Tibial nerve (tissue), 4 donors: ENCODE measurements at places on chromosomes 2 and 18. TPM values are rescaled to one million over a fixed set of nuclear protein-coding genes. Genes with fewer than 3 reads are reported as not detected.

DNA sequence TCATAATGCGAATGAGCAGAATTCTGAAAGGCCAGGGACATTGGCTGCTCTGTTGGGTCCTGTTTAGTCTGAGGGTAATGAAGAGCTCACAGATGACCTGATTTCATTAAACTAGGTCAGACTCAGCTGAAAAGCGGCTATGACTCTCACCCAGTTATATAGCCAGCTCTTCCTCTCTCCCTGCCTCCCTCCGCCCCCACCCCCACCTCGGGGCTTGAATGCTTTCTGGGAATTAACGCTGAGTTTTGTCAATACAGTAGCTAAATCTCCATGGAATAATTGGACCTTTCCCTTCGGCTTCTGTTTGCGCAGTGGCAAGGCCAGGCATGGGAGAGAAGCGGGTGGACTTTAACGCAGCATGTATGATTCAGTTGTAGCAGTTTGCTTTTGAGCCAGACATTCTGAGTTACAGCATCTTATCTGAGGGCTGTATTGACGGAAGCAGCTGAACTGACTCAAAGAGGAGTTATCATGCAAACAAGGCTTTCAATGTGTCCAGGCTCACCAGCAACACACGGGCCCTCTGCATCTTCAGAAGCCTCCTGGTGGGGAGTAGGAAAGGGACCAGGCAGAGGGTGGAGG lies 110.6 kb downstream of the MYCN start:
- H3K4me1 ChIP-seq: no peaks in the 10 kb centered on the region
- H3K27ac ChIP-seq: no peak overlapping the region
- no peak overlapping the region for H3K4me3 ChIP-seq
- H3K36me3 ChIP-seq: no peaks in the 10 kb centered on the region

DNA sequence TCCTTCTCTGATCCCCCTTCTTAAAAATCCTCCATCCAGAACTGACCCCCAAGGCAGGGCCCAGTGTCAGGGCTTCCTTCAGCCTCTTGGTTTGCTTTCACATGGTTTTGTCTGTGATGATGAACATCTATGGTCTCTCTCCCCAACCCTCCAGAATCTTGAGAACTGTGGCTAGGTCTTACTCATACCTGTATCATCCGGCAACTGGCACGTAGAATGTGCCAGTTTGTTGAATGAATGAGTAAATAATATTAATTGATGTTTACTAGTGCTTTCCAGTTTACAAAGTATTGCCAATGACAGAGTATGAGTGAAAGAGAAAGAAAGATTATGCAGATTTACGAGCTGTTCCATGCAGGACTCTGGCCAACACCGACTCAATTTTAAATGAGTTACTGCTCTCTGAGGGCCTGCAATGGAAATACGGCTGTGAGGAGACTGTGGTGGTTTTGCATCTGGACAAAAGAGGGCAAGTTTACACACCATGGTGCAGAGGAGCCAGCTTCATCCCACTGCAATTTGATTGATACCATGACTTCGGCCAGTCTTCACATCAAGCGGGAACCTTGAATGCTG lies 29.9 kb upstream of the TRIB2 start:
- no peak overlapping the region for H3K4me3 ChIP-seq
- H3K27me3 ChIP-seq: no peaks in the 10 kb centered on the region
- H3K36me3 ChIP-seq: no peaks in the 10 kb centered on the region
- H3K27ac ChIP-seq: no peak overlapping the region

DNA sequence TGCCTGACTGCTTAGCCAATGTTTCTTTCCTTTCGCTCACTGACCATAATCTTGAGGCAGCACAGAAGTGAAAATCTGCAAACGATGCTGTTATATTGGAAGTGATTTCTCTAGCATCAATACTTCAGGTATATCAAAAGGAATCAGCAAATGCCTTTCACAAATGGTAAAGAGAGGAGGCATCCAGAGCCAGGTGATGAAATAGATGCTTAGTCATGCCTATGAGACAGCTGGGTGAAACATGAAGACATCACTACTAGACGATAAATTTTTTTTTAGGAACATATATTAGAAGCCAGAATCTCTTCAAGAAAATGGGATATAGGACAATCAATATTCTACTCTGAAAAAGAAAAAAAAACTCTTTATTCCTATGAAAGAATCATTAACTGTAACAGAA lies 249.2 kb upstream of the SLC39A10 start:
- no peak for DNase-seq
- no peaks in the 10 kb centered on the region for H3K4me1 ChIP-seq
- H3K27me3 ChIP-seq: no peaks in the 10 kb centered on the region
- no peaks in the 10 kb centered on the region for H3K36me3 ChIP-seq
- no peak overlapping the region for H3K4me3 ChIP-seq

DNA sequence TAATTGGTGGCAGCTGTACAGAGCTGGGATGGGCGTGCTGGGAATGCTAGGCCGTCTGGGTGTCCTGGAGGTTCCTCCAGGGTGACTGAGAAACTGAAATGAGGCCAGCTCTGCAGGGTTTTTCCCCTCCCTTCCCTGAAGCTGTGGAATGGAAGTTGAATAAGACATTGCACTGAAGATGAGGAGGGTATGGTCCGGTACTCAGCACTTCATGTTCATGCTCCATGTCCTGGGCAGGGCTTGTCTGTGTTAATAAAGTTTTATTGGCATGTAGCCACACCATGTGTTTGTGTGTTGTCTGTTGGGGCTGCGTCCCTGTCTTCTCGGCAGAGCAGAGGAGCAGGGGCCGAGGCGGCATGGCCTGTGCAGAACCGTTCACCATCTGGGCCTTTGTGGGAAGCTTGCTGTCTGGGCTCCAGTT lies 154.0 kb downstream of the LDLRAD4 start:
- no peaks in the 10 kb centered on the region for H3K36me3 ChIP-seq
- no peak overlapping the region for H3K27ac ChIP-seq
- peaks cover 19% of the 10 kb centered on the region for H3K4me1 ChIP-seq
- DNase-seq: no peak

DNA sequence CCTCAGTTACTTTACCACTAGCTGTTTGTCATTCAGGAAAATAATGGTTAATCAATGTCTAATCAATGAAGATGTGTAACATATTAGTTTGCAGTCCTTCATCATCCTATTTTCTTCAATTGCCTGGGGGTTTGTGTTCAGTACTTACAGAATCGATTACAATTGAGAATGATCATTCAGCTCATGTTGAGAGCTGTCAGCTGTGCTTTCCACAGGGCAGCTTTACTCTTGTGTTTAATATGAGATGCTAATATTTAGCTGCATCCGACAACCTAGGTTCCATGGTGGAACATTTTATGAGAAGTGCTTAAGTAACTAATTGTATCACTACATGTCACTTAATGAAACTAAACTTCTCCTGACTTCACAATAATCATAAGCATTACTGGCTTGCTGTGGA lies 191.9 kb downstream of the GRB14 start:
- no peaks in the 10 kb centered on the region for H3K36me3 ChIP-seq
- no peak overlapping the region for H3K4me3 ChIP-seq
- no peaks in the 10 kb centered on the region for H3K27me3 ChIP-seq
- no peak for DNase-seq
- peak overlapping the region; percentile 26 for H3K27ac ChIP-seq

- no peak overlapping the region for H3K27ac ChIP-seq
- peaks cover 27% of the 10 kb centered on the region for H3K4me1 ChIP-seq
Observed at GRCh38 chr18:10062302-10063300, 148.8 kb downstream of the VAPA start.

GRCh38 chr18:37611614-37612279 lies 46.1 kb upstream of the CELF4 start:
- no peak overlapping the region for H3K4me3 ChIP-seq
- no peaks in the 10 kb centered on the region for H3K4me1 ChIP-seq
- H3K36me3 ChIP-seq: no peaks in the 10 kb centered on the region
- H3K27ac ChIP-seq: no peak overlapping the region
- DNase-seq: no peak

The INHBB gene
- total RNA-seq: 26.5 TPM

The CFC1 gene
- total RNA-seq: not detected

The REG3G gene
- not detected for total RNA-seq

The CRYGD gene
- not detected for total RNA-seq

The GAL3ST2 gene
- not detected for total RNA-seq
